DMS53 (cell line): ENCODE measurements at places on chromosomes 1 and 21.

DNA sequence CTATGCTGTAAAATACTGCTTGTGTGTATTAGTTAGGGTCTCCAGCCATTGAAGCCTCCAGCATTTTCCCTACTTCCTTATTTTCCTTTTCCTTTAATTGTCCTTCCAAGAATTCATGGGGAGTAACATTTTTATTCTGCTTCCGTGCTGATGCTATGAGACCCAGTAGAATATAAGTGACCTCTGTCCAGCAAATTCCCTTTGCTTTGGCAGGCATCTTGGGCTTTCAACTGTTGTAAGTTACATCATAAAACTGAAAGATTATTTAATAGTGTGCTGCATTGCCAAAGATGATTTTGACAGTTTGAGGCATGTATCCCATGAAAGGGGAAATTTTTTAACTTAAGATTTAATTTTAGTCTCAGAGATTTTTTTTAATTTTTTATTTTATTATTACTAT lies 48.1 kb upstream of the B3GALT2 start:
- DNase-seq = no peak

- DNase-seq = no peak
These were observed 96.2 kb downstream of the RNF220 start for GRCh38 chr1:44501047-44501890.

DNA sequence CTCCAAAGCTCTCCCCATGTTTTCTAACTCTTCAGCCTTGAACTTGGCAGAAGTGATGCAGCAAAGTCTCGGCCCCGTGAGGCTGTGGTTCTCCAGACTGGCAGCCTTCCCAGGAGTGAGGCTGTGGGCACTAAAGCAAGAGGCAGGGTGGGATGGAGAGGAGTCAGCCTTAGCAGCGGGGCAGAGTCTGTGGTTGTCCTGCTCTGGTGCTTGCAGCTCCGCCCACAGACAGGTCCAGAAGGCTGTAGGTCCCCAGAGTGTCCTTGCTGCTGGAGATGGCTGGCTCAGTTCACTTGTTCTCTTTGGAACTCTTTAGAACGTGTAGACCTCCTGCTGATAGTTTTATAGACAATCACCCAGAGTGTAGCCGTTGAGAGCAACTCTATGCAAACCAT lies 142.6 kb downstream of the AJAP1 start:
- DNase-seq = no peak

- DNase-seq = no peak
These were observed 20.3 kb upstream of the LAPTM5 start for GRCh38 chr1:30777904-30778153.

DNA sequence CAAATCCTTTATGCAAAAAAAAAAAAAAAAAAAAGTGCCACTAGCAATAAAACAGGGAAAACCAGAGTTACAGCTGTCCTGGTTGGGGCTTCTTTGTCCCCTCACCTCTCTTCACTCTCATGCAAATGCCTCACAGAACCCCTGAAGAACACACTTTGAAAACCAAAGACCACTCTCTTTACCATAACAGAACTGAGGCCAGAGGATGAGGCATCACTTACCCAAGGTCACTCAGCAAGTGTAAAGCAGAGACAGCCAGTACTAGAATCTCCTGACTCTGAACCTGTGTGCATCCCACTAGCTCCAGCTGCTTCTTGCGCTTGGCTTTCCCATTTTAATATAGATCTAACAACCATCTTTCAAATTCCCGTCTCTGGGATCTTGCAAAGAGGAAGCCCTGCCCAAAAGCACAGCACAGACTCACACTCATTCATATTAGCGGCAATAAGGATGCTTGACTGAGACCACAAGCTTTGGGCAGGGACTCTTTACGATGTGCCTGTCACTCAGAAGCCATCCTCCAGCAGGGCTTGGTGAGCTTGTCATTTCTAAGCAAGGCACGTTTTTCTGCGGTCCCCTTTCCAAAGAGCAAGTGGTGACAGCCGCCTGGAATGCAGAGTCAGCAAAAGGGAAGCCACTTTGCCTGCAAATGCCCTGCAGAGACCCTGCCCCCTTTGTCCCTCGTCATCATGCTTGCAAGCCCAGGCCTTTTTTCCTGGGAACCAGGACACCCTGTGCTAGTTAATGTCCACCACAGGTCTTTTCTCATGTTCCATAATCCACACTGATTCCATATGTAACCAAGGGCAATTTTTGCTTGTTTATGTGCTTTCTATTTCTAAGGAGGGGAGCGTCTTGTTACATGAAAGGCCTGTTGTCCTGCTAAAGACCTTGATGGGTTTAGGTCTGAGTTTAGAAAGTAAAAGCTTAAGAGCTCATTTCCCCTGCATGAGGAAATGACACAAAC lies 76.5 kb upstream of the NFIA start:
- DNase-seq = peak; percentile 42

DNA sequence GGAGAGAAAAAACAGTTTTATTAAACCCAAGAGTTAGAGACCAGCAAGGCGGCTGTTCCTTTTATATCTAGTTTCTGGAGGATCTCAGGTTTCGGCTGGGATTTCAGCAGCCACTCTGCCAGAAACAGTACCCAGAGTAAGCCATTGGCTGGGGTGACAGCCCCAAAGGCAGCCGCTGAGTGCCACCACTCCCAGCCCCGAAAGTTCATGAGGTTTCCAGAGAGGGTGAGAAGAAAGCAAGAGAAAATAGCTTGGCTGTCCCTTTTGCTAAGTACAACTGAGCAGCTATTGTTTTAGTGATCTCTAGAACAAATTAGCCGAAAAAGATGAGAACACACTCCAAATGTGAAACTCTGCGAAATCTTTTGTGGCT lies 1.2 kb downstream of the SH3BGR start:
- no peak for DNase-seq

DNA sequence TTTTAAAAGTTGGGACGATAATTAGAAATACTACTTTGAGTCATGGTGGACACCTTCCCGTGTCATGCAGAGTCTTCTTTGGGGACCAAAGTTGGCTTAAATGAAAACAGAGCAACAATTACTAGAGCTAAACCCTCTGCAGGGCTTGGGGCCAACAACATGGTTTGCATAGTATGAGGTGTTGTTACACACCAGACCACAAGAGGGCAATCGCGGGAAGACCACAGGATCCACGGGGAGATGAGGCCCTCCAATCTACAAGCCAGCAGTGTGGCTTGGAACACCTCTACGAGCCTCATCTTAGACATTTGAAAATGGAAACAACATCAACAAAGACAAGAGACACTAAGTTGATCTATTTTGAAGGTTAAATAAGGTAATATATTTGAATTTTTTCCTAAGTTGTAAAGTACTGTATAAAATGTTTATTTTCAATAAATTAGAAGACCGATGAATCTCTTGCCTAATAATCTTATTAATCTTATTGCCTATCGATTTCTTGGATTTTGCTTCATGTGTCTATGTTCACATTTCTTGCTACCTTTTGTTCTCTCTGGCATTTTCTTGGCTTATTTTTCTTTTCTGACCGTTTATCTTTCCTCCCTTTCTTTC lies 8.2 kb upstream of the SMCP start:
- peak; percentile 80 for DNase-seq

- no peak for DNase-seq
These were observed 34.7 kb downstream of the LRRC8D start for GRCh38 chr1:89855413-89856123.

DNA sequence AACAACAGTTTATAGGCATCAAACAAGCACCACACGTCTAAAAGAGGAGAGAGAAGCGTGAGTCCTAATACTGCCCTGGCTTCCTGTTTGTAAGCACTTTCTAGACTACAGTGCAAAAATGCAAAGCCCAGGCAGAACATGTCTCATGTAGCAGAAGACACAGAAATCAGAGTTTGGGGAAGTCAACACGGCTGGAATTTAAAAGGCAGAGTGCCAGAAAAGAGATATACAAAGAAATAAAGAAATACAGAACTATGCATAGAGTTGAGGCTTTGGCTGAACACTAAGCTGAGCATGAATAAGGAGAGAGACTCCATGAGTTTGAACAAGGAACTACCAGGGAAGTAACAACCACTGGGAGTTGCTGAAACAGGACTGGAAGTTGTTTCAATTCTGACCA lies 566.6 kb upstream of the NR5A2 start:
- no peak for DNase-seq

GRCh38 chr1:218851586-218851985 lies 322.1 kb upstream of the LYPLAL1 start:
- DNase-seq = peak; percentile 11

GRCh38 chr1:113858418-113858817 lies 13.1 kb downstream of the PTPN22 start:
- no peak for DNase-seq

DNA sequence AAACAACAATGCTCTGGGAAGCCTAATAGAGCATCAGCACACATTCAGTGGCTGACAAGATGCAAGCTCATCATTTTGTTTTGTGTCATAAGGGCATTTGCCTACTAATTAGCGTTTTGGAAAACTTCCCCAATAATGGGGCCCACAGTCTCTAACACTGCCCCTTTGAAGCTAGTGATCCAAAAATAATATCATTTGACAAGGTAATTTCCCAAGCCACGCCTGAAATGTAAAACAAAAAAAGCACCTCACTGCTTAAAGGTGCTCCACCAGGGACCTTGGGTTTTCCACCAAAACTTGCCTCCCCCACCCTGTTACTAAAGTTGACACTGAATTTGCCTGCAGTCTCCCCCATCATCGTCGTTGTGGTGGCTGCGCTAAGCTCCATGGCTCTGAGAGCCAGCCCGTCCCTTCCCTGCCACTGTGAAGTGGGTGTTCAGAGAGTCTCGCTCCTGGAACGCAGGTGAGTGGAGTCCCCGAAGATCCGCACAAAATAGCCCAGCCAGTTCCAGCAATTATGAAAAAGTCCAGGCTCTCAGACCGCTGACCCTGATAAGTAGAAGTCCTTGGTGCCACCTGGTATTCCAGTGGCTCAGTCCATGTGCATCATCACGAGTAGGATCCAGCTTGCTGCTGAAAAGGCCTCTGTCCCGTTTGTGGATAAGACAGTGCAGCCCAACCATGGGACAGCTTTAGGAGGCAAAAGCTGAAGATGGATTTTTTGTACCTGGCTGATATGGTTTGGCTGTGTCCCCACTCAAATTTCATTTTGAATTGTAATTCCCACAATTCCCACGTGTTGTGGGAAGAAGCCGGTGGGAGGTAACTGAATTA lies 52.2 kb downstream of the RAB3GAP2 start:
- DNase-seq = no peak

- no peak for DNase-seq
These were observed 157.0 kb upstream of the COA6 start for GRCh38 chr1:234216116-234216703.

GRCh38 chr1:165903672-165904071 lies 76.3 kb downstream of the UCK2 start:
- no peak for DNase-seq

DNA sequence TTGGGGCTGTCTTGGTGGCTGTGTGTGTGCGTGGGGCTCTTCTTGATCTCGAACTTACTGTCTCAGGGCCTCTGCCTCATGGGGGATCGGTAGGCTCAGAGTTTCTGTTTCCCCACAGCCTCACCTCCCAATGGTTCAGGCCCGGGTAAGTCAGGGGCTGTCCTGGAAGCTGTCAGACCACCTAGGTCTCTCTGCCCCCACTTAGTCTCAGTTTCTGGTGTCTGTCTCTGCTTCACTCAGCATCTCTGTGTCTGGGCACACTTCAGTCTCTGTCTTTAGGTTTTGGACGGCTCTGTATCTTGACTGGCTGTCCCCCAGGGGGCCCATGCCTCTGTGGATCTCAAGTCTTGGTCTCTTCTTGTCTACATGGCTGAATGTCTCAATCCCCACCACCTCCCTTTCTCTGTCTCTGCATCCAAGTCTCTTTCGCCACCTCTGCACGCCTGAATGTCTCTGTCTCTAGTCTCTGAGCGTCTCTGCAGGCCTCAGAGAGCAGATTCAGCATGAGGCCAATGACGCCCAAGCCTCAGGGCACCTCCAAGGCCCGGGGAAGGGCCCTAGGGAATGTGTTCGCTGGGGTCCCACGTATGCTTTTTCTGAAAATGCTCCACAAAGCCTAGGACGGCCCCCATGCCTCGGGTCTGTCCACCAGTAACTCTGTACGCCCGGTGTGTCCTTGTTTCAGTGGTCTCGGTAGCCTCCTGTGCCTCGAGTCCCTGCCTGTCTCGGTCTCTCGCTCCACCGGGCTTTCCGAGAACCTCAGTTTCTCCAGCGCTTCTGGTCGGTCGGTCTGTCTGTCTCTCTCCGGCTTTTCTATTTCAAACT lies 818 bp downstream of the FHL3 start:
- DNase-seq = peak; percentile 48

DNA sequence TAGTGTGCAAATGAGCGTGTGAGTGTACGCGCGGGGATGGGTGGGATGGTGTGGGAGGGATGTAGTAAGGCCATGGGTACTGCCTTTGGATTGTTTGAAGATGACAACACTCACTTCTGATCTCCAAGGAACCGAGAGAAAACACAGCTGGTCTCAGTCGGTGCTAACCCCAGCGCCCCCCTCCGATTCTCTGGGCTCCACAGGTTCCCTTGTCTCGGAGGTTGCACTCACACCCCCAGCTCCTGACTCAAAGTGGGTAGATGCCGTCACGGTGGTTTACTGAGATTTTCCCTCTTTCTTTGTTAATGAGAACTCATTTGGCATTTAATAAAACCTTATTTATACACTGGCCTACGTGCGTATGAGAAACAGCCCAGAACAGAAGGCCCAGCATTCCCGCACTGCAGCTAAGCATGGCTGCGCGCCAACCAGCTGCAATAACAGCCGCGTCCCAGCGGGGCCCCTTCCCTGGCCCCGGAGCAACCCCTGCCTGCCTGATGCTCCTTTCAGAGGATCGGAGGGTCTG lies 25.8 kb downstream of the ABCA4 start:
- DNase-seq = no peak

DNA sequence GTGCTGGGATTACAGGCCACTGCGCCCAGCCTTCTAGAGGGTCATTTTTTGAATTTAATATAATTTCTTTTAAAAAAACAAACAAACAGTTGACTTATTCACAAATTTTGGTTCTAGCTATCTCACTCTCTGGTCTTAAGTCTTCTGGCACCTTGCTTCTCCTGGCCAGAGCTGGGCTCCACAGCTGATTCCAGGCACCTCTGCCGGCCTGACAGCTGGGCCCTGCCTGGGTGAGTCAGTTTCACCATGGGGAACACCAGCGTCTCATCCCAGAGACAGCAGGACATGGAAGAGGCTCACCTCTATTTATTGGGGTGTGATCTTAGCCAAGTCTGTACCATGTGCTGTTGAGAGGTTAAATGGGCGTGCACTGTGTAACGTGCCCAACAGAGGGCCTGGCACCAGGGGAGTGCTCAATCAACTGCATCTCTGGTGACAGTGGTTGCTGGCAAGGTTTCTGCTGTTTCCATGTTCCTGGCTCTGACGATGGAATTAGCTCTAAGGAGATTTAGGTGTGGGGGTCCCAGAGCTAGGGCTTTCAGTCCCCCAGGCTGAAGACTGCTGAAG lies 956 bp downstream of the CPLANE2 start:
- DNase-seq = peak; percentile 86

DNA sequence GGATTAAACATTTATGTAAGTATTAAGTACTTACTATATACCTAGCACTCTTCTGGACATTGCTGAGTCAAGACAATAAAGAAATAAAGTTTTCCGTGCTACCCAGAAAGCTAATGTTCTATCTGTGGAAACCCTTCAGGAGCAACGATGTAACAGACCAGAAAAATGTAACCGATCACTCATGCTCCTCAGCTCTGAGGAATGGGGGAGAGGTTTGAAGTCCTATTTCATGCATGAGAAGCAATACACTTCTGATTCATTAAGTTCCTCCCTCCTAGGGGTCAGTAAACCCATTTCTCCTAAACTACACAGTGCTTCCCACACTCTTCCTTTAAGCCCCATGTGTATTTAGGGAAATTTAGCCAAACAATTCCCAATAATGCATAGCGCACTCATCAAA lies 25.6 kb upstream of the KAZN start:
- no peak for DNase-seq

GRCh38 chr1:114078116-114078515 lies 75.6 kb downstream of the SYT6 start:
- DNase-seq = no peak
